Activated CD4-positive, alpha-beta T cell treated with anti-CD3 and anti-CD28 coated beads, Interleukin-2, amount 50 U/mL, for 24 hours (primary cell): ENCODE measurements at places on chromosomes 7 and 10.

- DNase-seq = no peak
These were observed 75.8 kb upstream of the BMPER start for GRCh38 chr7:33829536-33829935.

DNA sequence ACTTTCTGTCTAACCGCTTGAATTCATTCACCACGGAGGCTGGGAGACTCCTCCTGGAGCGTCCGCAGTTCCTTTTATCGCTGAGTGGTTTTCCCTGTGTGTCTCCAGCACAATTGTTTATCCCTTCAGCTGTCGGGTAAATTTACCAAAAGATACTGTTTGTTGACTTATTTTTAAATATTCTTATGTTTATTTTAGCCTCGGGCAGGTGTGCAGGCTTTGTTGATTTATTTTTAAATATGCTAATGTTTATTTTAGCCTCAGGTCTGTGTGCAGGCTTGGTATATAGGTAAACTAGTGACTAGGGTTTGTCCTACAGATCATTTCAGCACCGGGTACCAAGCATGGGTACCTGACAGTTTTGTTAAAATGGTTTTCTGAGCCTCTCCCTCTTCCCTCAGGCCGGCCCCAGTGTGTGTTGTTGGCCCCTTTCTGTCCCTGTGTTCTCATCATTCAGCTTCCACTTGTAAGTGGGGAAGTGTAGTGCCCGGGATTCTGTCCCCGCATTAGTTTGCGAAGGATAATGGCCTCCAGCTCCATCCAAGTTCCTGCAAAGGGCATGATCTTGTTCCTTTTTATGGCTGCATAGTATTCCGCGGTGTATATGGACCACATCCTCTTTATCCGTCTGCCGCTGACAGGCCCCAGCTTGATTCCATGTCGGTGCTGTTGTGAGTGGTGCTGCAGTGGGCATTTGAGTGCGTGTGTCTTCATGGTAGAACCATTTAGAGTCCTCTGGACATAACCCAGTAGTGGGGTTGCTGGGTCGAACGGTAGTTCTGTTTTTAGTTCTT, 5.3 kb downstream of the GET4 start:
- no peak for DNase-seq

DNA sequence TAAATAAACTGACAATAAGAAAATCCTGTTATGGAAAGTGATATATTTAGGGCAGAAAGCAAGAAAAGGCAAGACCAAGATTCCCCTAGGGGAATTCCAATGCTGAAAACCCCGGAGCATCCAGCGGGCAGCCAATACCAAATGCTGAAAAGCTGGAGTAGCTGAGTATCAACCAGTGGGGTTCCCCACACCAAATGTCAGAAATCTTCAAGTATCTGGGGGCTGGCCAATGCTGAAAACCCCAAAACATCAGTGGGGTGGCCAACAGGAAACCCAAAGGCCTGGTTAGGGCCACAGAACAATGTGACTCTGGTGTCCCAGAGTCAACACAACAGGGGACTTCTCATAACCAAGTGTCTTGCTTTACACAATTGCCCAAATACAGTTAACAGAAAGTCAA, 271.8 kb upstream of the CACNA2D1 start:
- no peak for DNase-seq

DNA sequence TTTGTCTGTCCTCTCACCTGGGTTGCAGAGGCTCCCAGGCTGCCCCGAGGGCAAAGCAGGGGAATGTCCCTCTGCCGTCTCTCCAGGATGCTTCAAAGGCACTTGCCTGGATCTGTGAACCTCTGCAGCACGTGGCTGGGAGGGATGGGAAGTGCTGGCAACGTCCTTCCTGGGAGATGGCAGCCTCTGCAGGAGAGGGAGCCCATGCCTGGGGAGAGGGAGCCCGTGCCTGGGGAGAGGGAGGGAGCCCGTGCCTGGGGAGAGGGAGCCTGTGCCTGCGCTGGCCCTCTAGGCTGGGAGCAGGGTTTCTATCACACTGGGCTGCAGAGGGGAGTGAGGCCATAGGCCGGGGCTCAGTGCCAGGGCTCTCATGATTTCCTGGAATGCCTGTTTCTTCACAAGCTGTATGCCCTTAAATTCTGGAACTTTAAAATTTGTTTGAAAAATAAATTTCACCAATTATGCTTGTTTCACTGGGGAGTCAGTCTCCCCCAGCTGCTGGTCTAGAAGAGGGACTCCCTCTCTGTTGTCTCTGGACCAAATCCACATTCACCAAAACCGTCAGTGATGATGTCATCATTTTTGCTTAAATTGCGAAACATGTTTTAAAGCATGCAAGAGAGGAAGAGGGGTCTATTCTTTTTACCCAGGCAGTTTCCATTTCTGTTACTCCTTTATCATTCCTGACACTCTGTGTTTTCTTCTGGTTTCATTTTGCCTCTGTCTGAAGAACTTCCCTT, 135.7 kb downstream of the DNAJB6 start:
- DNase-seq = no peak

DNA sequence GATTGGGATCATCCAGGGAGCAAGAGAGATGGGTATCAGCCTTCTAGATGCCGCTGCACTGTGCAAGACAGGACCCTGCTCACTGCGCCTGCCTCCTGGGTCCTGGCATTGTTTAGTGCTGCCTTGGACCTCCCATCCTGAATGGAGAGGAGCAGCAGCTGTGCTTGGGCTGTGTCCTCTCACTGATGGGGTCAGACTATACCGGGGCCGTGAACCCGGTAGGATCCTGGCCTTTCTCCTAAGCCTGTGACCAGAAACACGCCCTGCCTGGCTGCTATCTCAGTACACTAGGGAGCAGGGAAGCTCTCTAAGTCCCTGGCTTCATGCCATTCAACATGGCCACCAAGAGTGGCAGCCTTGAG, 309.4 kb upstream of the ZNF32 start:
- DNase-seq = no peak

GRCh38 chr10:36559412-36560400, 565.7 kb upstream of the ANKRD30A start:
- DNase-seq = no peak

DNA sequence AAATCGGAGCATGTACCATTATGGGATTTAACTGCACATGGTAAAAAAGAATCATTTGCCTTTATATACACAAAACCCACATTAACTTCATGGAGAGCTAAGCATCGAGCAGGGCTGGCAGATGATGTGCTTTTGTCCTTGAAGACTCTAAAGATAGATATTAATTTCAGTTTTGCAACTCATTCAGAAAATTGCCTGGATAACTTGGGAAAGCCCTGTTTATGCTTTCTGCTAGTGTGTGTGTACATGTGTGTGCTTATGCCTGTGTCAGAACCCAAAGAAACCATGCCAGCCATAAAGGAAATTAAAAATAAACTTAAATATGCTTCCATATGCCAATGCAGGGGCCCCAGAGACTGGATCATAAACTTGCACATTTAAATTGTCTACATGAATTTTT, 640.0 kb downstream of the PARD3 start:
- no peak for DNase-seq

DNA sequence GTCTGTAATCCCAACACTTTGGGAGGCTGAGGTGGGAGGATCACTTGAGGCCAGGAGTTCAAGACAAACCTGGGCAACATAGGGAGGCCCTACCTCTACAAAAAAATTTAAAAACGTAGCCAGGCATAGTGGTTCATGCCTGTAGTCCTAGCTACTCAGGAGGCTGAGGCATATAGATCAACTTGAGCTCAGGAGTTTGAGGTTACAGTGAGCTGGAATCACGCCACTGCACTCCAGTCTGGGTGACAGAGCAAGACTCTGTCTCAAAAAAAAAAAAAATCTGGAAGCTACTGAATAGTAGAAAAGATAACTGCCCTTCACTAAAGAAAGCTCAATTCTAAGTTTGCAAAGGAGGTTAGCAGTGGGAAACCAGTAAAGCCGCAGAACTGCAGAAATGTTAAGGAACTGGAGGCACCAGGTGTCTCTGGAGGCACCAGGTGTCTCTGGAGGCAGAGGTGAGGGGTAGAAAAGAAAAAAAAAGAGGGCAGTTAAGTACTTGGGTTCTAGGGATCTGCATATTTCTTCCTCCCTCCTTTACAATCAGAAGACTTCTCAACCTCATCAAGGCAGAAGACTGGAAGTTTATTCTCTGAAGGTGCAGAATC, 56.5 kb downstream of the RNLS start:
- DNase-seq = no peak

DNA sequence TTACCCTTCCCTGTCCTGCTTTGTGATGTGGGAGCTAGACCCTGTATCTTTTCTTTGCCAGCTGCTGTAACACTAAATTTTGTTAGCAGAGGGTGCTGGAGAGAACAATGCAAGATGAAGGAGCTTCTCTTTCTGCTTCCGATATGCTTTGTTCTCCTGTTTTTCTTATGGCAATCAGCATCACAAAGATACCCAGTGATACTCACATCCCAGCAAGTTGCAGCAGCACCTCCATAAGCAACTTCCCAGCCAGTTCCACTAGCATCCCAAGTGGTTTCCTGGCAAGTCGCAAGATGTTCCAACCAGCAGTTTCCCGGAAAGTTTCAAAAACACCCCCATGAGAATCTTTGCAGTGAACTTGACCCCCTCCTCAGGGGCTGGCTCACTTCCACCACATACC, 148.6 kb downstream of the IMMP2L start:
- no peak for DNase-seq

DNA sequence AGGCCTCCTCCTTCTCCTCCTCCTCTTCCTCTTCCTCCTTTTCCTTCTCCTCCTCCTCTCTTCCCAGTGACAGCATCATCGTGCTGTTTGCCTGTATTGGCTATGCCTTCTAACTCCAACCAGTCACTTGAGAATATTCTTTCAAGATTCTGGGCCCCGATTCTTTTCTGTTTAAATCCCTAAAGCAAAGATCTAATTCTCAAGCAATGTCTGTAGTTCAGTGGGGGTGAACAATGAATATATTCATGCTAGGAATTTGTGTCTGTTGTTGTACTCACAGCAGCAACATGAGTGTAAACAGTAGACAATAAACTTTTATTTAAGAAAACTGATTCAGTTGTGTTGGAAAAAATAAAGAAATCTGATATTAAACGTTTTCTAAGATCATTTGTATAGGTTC, 30.7 kb downstream of the NUDT5 start:
- no peak for DNase-seq

GRCh38 chr7:42550706-42551470, 313.9 kb upstream of the GLI3 start:
- DNase-seq = no peak

- DNase-seq = no peak
These were observed 27.4 kb downstream of the FAM241B start for GRCh38 chr10:69657430-69657829.
